ENCODE measurements at places on chromosomes 4 and X.

DNA sequence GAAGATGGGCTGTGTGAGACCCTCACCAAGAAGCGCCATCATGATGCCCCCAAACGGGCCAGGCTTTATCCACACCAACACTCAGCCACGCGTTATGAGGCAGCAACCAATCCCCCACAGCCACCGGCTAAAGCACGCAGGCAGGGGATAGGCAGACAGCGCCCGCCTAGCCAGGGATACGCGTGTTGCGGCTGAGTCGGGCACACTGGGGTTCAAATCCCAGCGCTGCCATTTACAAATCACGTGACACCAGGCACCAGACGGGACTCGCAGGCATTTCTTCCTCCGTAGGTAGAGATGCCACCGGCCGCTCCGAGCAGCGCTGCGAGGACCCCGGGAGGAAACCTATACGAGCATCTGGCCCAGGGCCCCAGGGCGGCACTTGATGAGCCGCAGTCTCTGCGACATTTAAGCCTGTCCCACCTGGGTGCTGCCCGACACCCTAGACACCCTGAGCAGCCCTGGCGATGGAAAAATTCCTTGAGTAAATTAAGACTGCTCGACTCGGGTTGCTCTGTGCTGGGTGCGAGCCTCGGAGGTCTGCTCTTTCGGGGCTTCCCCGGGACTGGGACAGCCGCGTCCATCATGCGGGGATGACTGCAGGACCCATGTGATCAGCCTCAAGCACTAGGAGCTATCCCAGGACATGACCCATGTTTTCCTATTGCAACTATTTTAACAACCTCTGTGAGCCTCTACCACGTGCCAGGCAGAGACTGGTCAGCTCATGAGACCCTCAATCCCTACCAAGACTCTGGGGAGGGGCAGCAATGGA lies 6.3 kb downstream of the ABLIM2 start:
- DNase-seq, result no peak

GRCh38 chrX:104134583-104135261 lies 22.1 kb downstream of the SLC25A53 start:
- DNase-seq, result no peak

GRCh38 chr4:16862697-16863096 lies 35.7 kb downstream of the LDB2 start:
- no peak for DNase-seq

DNA sequence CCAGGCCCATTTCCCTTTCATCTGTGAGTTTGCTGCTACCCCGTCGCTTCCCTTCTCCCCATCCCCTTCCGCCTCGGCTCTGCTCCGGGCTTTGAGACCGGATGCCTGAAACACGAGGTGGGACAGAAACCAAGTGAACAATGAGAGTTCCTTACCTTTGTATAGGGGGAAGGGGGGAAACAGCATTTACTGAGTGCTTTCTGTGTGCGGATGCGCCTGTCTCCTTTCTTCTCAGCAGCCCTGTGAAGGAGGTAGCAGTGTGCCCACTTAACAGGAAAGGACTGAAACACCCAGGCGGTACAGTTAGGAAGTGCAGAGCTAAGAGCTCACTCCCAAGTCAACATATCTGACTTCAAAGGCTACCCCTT lies 43.2 kb upstream of the TMSB15B start:
- no peak for DNase-seq

- DNase-seq, result no peak
Observed at GRCh38 chrX:147917700-147918695, 6.3 kb downstream of the FMR1 start.

DNA sequence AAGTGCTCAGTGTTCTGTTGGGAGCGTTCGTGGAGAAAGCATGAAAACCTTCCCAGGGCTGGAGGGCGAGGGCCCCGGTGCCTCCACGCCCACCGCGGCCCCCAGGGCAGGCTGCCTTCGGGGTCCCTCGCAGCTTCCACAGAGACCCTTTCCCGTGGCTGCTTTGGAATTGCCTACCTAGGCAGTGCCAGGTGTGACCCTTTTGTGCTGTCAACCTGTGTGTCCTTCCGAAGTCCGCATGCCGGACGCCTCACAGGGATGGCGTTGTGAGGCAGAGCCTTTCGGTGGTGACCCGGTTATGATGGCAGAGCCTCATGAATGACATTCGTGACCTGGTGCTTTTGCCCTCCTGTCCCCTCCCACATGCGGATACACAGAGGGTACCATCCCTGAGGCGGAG lies 17.4 kb downstream of the TMEM175 start:
- no peak for DNase-seq

- no peak for DNase-seq
Observed at GRCh38 chrX:131025336-131025735, 32.8 kb upstream of the ARHGAP36 start.

- DNase-seq, result no peak
Observed at GRCh38 chrX:104310657-104311254, 56.0 kb upstream of the ESX1 start.

DNA sequence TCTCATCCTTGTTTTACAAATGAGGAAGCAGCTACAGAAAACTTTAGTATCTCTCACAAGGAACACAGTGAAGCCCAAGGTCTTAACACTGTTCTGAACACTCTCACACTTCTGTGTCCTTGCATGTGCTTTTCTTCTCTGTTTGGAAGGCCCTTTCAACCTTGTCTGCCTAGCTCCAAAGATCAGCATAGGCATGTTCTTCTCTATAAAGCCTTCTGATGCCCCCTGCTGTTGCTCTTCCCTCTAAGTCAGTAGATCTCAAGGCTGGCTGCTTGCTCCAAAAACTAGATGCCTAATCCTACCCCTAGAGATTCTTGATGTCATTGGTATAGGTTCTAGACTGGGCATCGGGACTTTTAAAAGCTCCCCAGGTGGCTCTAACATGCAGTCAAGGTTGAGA lies 5.9 kb downstream of the APOO start:
- DNase-seq, result peak; percentile 41

DNA sequence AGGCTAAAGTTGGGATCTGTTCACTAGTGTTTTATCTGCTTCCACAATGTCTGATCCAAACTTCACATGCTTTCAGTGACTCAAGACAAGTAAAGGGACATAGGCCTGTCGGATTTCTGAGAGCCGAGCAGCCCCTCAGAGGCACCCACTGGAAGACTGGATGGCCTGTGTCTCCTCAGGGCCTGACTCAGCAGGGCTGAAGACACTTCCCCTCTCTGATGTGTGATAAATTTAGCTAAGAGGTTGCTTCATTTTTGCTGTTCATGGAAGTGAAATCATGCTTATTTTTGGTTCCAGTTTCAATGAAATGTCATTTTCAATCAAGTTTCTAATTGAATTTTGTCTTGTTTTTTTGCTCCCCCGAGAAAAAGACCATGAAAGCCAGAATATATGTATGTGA lies 93.7 kb downstream of the MXRA5 start:
- DNase-seq, result no peak

DNA sequence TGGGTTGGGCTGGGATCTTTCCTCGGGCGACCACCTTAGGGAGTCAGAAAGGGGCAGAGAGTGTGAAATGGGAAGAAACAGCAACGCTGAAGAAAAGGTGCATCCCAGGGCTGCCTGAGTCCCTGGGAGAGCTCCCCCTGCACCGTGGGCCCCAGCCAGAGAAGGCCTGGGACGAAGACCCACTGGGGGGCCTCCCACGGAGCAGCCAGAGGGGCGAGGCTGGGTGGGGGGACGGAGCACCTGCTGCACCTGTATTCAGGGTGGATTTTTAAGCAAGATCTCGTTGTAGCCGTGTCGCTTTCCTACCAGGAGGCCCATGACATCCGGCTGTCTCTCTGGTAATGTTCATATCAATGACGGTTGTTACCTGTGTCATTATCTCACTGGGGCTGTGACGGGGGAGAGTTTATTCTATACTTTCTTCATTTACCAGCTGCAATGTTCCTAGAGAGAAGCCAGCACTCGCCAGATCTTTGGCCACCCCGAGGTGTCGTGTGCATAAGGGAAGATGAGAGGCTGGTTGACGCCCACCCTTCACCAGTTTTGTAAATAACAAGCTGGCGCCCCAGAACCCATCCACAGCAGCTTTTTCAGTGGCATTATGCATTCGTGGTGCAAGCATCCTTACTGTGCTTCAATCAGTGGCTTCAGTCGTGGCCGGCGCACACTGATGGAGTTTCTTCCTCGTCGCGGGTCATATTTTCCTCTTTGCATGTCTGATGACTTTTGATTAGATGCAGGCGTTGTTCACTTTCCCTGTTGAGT lies 5.6 kb upstream of the PCGF3 start:
- no peak for DNase-seq

- DNase-seq, result no peak
Observed at GRCh38 chr4:177660223-177660622, 218.0 kb upstream of the AGA start.

- no peak for DNase-seq
Observed at GRCh38 chr4:3451956-3452355, 10.2 kb downstream of the HGFAC start.

DNA sequence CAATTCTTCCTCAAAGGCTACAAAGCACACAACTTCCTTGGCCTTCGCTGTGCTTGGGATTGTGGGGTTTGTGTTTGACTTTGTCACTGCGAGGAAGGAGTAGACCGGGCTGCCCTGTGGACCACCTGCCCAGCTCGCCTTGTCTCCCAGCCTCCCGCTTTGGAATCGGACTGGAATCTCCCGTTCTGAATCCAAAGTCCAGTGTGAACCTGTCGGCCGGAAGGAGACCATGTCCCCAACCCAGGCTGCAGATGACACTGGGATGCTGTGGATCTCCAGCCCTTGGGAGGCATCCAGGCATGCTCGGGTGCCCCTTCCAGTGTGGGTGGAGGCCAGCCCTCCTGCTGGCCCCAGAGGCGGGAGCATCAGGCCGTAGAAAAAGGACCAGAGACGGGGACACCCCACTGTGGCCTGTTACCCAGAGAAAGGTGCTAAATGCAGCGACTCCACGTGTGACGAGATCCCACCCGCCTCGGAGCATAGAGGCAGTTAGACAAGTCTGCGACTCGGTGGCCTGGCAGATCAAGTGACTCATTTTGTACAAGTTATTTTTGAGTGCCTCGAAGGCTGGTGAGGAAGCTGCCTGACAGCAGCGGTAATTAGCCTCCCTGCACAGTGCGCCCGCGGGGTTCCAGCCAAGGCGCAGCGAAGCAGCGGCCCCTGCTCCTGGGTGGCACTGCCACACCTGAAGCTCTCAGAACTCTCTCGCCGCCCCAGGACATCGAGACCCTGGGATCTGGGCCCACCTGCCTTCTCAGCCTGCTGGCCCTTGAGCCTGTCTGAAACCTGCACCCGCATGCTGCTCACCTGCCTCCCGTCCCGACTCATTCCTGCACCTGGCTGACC lies 57.5 kb downstream of the ADRA2C start:
- DNase-seq, result no peak

DNA sequence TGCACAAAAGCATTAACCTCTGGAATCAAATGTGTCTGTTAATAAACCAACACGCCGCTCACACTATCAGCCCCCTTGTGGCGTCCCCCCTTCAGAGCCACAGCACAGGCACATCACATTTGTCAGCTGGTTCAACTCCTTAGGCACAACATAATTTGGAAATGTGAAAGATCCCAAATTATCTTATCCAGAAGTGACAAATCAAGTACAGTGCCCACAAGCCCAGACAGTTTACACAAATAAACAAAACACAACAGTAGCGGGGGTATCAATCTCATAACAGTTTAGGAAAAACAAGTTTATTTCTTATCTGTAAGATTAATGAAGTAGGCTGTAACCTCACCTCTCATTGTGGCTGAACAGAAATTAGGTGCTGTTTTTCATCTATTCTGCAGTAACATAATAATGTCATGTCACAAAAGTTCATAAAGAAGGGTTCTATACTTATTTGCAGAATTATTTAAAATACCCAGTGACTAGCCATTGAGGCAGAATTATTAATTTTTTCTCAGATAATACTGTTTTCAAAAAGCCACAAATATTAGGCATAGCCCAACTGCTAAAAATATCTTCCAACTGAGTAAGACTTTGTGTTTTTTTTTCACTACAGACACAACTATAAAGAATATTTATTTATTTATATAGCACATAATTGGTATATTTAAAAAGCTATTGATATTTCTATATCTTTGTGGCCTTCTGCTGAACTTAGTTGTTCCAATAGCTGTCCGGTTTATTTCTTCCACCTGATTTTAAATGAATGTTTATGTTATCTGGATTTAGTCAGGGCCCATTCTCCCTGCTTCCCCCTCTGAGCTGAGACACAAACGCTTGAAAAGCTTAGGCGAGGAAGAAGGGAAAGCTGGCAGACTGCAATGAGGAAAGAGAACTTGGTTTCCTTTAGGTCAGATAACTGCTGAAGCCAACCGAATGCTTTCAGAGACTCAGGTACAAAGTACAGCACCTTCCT lies 214.7 kb downstream of the QDPR start:
- no peak for DNase-seq

GRCh38 chr4:7698584-7698983 lies 241.1 kb downstream of the AFAP1 start:
- no peak for DNase-seq

DNA sequence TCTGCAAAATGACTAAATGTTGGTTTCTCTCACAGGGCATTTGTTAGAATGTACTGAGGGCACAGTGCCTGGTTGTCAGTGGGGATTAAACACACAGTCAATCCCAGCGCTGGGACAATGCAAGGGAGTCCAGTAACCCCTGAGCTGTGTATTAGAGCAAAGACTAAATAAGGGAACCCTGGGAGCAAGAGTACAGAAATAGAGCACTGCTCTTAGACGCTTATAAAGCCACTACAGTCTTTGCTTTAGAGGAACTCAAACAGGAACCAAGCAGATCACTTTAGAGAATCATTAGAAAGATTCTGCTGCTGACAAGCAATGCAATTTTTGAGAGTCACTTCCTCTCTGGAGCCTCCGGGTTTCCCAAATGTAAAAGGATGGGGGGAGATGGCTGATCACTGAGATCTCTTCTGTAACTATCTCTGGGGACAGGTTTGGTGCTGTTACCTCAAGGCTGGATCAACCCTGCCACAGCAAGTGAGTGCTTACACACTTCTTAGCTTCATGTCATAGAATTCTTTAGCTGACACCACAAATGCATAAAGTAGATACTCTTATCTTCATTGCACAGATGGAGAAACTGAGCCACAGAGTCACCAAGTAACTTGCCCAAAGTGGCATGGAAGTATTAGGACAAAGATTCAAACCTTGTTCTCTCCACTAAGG lies 137.8 kb upstream of the CPEB2 start:
- no peak for DNase-seq

DNA sequence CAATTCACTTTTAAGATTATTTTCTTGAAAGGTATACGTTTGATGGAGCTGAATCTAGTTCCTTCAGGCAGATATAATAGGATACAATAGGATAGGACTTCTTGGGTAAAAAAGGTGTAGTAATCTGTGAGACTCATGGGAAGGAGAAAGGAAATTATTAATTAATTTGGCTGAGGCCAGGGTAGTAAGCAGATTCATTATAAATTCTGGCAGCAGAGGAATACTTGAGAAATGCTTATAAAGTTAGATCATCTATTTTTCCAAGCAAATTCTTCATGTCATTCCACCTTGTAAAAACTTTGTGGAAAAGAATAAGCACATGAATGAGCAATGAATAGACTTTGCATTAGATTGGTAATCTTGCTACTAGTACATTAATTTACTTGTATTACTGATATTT lies 46.9 kb downstream of the GYPE start:
- DNase-seq, result no peak

Data from NCI-H774 (cell line).